ENCODE measurements at places on chromosomes 3 and 15. TPM values are rescaled to one million over a fixed set of nuclear protein-coding genes. Genes with fewer than 3 reads are reported as not detected.

Gene C15orf62
- 0.66 TPM for total RNA-seq

Gene PP2D1
- total RNA-seq: not detected

Gene PRR20G
- total RNA-seq: not detected

Gene MFGE8
- total RNA-seq: 55.8 TPM

Measured in endothelial cell of coronary artery (primary cell).